ENCODE measurements at places on chromosomes 12 and 14.

DNA sequence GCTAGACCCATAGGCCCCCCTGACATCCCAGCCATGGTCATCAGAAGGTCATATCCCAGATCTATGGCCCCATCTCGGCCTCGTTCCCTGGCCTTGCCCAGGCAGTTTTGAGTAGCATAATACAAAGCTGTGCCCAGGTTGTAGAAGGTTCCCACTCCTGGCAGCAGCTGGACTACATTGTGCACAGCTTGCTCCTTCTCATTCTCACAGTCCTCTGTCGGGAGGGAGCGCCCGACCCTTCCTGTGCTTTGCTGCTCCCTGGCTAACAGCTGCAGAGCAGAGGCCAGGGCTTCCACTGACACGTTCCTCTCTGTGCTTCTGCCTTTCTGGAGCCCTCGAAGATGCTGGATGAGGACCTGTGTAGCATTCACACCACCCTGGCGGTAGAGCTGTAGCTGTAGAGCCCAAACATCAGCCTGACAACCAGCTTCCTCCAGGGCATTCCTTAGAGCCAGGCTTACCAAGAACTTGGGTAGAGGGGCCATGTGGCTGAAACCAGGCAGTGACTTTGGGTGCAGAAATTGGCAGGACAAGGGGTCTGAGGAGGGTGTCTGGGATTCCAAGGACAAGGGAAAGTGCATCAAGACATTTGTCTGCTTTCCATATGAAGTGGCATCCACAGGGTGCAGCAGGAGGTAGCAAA is 1.0 kb downstream of the APOF start:
- no peak for DNase-seq

- DNase-seq = no peak
Measured at GRCh38 chr12:46858368-46858767, 32.6 kb upstream of the SLC38A4 start.

DNA sequence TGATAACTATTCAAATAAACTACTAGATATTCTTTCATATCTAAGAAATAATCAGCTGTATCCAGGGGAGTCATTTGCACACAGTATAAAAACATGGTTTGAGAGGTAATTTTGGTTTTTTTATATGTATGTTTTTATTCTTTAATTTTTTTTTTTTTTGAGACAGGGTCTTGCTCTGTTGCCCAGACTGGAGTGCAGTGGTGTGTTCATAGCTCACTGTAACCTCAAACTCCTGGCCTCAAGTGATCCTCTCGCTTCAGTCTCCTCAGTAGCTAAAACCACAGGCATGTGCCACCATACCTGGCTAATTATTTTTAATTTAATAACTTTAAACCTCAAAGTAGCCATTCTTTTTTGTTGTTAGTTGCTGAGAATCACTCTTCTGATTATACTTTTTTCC is 1.8 kb downstream of the PRORP start:
- DNase-seq = no peak

DNA sequence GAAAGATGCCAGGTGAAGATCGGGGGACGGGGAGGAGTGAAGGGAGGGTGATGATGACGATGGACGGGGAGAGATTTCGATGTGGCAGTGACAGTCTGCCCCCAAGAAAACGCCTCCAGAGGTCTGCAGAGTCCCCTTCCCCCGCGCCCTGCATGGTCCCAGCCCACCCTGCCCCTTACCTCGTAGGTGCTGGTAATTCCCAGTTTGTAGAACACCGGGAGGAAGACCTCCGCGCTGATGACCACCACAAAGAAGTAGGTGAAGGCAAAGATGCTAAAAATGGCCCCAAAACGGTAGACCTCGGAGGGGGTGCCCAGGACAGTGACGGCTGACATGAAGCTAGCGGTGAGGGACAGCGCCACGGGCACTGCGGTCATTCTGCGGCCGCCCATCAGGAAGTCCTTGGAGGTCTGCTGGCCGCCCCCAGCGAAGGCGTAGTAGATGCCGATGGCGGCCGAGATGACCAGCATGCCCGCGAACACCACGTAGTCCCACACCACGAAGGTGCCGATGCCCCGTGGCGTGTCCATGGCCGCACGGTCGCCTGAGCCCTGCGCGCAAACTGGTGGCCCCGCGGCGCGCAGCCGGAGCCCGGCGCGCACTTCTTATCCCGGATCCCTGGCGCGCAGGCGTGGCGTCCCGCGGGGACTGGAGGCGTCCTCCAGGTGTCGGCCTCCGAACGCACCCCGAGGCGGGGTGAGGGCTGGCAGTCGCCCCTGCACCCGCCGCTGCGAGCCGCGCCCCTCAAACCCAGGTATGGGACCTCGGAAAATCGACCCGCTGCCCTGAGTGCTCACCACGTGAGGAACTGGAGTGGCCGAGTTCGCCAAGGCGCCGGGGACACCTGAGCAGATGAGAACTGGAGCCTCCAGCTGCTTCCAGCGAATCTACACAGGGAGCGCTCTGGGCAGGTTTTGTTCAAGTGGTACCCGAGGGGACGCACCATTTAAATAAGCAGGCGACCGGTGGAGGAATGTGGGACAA is at the start of gene SLC5A8:
SLC5A8 (minus strand) TSS at position 920 of the 984 bp plus-strand sequence; CDS start at position 530, 390 bp downstream.
- no peak for DNase-seq

- no peak for DNase-seq
Measured at GRCh38 chr12:109881752-109882151, 1.4 kb upstream of the GLTP start.

GRCh38 chr14:22910916-22911315 is 8.0 kb downstream of the RBM23 start:
- DNase-seq = no peak

DNA sequence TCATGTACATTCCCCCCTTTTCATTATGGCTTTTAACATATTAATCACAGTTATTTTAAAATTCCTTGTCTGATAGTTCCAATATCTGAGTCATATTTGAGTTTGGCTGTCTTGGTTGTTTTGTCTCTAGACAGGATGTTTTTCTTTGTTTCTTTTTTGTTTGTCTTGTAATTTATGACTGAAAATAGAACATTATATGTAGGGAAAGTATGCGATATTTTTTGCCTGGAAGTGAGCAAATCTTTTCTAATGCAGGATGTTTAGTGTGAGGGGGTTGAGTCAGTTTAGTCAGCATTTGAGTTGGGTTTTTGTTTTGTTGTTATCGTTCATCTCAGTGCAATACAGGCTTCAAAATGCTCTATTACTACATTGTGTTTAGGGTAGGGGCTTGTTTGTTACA is 239.7 kb downstream of the SNAPC1 start:
- no peak for DNase-seq

- DNase-seq = no peak
Measured at GRCh38 chr12:42744539-42745182, 155.1 kb upstream of the PRICKLE1 start.

DNA sequence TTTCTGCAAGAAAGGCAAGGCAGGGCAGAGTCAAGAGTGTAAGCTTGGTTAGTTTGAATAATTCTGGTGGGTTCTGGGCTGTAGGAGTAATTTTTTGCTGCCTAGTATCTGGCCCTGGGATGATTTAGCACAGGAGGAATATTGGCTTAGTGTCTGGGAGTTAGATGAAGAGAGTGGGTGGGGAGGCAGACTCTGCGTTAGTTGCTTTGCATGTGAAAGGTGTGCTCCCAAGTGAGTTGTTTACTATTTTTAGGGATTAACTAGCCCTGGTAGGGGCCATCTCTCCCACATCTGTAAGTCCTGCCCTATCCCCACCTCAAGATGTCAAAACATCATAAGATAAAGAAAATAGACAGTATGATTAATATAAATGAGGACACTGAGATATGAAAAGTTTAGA is 249.7 kb downstream of the LRIG3 start:
- no peak for DNase-seq

DNA sequence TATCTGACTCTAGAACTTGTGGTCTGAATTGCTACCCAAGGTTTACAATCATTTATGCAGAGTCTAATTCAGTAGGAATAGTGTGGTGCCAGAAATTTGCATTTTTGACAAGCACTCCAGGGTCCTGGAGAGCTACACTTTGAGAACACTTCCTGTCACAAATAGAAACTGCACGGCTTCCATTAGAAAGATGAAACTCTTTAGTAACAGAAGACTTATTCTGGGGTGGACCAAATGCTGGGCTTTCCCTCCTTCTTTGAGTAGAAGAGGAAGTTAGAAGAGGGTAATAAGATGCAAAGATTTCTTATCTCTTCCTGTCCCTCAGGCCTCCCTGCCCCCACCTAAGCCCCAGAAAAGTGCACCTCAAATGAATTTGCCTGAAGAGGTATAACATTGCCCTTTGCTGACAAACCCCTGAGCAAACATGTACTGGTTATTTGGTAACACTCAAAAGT is 28.4 kb downstream of the DGLUCY start:
- DNase-seq = no peak

- DNase-seq = no peak
Measured at GRCh38 chr12:115993737-115994136, 283.8 kb downstream of the MED13L start.

- DNase-seq = no peak
Measured at GRCh38 chr14:49898485-49898884, 5.6 kb downstream of the ARF6 start.

DNA sequence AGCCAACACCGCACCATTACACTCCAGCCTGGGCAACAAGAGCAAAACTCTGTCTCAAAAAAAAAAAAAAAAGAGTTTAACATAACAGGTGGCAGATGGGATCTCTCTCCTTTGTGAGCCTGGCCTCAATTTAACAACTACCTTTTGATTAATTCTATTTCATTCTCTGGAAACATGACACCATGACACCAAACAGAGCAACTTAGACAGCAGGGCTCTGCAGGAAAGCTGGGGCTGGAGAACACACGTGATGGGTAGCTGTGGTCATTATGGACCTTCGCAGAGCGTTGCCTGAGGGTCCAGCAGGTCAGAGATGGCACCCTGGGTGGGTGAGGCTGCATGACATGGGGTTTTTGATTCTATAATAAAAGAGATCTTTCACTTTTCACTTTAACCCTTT is 1.7 kb upstream of the DGLUCY start:
- no peak for DNase-seq

- DNase-seq = no peak
Measured at GRCh38 chr14:52494444-52494843, 57.9 kb downstream of the TXNDC16 start.

DNA sequence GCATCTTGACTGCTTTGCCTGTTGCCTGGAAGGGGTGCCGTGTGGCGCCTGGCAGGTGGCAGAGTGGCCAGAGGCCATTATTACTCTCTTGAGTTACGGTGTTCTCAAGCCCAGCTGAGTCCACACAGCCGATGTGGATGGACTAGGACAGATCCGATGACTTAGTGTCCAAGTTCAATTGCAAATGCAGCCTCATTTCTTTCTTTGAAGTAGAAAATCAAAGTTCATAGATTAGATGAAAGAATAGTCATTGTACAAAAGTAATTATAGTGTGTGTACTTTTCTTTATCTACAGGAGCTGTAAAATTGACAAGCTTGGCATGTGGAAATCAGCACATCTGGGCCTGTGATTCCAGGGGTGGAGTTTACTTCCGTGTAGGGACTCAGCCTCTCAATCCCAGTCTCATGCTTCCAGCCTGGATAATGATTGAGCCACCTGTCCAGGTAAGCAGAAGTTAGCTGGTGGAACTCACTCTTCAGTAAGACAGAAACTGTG is 44.7 kb downstream of the ANKRD9 start:
- DNase-seq = no peak

DNA sequence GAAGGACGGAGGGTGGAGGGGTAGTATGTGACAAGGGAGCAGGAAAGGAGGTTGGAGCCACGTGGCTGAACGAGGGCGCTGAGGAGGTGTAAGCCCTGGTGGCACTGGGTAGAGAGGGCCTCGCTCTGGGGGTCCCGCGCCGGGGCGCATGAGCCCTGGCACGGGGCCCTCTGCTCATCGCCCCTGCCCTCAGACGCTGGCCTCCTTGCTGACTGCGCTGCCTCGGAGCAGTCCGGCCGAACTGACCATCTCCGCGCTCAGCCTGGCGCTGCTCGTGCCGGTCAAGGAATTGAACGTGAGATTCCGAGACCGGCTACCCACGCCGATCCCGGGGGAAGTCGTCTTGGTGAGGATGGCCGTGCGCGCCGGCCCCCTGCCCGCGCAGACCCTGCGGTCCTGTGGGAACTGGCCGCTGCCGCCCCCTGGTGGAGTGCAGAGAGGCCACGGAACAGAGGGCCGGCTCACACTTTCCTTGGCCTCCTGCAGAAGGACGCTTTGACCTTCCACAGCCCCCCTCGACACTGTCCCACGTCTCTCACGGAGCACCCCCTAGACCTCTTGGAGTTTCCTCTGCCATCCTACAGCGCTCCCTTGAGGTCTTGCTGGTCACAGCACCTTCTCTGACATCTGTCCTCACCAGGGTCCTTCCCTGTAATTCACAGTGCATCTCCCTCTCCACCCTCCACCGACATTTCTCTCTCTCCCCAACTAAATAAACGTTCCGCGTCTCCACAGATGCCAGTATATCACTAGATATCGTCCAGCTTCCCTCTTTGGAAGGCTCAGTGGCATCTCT is 10.5 kb downstream of the ARHGEF25 start:
- DNase-seq = peak; percentile 33

GRCh38 chr14:82587226-82587625 is 1053.6 kb upstream of the SEL1L start:
- DNase-seq = no peak

- peak; percentile 10 for DNase-seq
Measured at GRCh38 chr12:95674163-95674562, 116.4 kb downstream of the NTN4 start.

DNA sequence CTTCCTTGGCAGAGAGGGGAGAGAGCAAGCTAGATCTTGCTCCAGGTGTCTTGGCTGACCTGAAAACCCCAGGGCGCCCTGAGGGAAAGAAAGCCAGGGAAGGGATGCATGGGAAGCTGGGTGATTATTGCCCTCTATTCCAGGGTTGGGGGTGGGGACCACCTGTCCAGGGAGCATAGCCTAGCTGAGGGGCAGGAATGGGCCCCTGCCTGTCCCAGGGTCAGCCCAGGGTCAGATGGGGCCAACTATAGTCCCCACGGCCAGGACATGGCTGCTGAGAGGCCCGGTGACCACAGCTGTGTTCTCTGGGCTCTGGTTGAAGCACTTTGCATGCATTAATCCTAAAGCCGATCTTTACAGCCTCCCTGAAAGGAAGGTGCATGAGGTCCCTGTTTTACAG is 30.1 kb upstream of the ZFP36L1 start:
- DNase-seq = no peak

DNA sequence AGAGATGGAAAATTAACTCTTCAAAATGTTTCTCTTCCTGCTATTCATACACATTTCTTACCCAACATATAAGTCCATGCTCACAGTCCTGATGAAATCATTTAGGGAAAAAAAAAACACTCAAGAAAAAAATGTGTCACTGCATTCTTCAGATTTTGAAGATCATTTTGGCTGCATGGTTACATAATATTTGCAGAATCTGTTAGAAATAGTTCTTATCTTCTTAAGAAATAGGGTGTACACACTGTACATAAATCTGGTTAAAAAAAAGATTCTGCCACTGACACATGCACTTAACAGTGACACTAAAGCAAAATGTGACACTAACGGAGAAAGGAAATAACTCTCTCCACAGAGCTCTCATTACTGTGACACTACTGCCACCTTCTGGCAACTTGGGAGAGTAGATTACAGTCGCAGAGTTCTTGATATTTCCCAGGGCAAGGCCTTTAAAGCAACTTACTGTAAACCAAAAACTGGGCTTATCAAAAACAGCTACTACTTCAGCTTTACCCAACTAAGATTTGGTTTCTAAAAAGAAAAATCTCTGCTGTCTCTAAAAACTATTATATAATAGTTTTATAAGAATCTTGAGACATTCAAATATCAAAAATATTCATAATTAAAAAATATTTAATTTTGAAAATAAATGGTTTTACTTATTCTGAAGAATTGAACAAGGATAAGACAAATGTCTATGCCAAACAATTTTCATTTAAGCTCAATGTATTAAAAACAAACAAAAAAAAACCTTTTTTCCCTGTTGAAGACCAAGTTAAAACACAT is 65.0 kb downstream of the SETD3 start:
- peak; percentile 80 for DNase-seq
